ENCODE measurements at places on chromosomes 6 and 20. TPM values are rescaled to one million over a fixed set of nuclear protein-coding genes. Genes with fewer than 3 reads are reported as not detected.

DNA sequence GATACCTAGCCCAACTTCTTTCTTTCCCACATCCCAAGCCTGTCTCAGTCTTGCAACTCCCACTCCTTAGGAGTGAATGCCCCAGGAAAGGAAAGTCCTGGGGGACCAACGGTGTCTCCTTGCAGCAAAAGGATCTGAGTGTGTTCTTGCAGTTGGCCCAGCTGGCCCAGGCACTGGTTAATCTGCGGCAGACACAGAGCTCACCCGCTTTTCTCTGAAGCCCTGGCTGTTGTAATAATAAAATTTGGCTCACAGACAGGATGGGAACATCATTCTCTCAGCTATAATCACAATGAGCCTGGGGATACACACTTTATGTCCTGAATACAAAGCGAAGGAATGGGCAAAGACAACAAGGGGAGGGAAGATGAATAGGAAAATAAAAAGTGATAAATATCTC is 287.0 kb upstream of the PRND start:
- DNase-seq: no peak

DNA sequence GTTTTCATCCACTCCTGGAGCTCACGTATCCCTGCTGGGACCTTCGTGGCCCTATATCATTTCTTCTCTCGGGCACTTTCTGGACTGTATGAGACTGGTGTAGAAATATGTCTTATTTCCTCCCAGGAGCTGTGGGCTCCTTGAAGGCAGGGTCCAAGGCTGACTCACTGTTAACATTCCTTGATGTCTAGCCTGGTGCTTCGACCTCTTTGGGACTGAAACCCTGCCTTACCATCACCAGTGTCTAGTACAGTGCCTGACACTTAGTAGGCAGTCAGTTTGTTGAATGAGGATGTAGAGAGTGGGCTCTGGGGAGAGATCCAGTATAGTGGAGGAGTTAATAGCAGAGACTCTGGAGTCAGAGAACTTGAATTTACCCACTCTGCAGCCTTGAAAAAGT is 23.6 kb downstream of the POFUT1 start:
- DNase-seq: no peak

Gene CTCFL
- not detected for total RNA-seq

Gene ADTRP
- total RNA-seq: 2.5 TPM

- no peak for DNase-seq
Measured at GRCh38 chr6:170074907-170075306, 216.0 kb downstream of the DLL1 start.

All from esophagus squamous epithelium (tissue), 5 donors.